ENCODE measurements at places on chromosomes 13 and 19.

DNA sequence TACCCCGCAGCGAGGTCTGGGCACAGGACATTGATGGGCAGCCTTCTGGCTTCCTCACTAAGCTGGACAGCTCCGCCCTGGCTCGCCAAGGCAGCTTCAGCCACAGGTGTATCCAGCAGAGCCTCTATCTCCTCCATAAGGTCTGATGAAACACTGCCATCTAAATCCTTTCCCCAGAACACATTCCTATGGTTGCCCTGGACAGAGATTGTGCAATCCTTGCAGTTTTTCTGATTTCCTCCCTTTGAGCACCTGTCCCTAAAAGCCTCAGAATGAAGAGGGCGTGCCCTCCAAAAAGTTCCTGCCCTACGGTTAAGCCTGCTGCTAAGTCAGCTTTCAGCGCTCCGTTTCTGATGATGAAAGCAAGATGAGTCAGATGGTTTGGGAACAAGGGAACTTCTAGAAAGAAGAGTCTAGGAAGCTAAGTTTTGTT lies 21.0 kb downstream of the CLEC4M start:
- DNase-seq: no peak

GRCh38 chr13:78602561-78603239 lies 652 bp downstream of the POU4F1 start:
- DNase-seq: no peak

- no peak for DNase-seq
Observed at GRCh38 chr13:30763786-30764413, 28.6 kb downstream of the ALOX5AP start.

- DNase-seq: no peak
Observed at GRCh38 chr13:34070544-34071303, 252.8 kb downstream of the RFC3 start.

DNA sequence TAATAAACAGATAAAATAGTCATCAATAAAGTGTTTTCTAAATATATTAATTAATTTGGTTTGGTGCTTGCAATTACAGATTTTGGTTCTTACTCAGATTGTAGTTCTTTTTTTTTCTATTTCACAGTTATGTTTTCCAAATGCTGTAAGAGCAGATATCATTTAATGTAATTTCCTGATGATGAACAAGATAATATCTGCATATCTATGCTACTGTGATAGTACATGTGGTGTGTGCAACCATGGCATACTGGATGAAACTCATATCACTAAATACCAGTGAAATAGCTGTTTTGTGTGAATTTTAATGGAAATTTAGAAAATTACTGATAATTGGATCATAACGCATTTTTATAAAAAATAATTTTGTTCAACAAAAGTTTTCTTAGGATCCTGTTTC lies 88.8 kb upstream of the MAB21L1 start:
- no peak for DNase-seq

DNA sequence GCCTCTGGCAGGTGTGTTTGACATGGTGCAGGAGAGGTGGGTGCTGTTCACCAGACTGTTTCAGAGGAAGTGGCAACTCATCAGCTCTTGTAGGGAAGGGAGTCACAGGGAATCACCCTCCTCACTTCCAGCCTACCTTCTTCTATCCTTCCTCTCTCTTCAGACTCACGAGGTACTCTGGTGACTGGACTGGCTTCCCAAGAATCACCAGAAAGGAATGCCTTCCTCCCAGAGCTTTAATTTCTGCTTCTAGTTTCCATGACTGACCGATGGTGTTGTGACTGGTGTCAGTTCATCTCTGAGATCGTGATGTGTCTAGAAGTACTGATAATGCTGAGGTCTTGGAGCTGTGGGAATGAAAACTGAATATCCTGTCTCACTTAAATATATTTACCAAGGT lies 247.3 kb downstream of the KCTD12 start:
- no peak for DNase-seq

GRCh38 chr13:27188239-27188638 lies 16.6 kb upstream of the USP12 start:
- no peak for DNase-seq

DNA sequence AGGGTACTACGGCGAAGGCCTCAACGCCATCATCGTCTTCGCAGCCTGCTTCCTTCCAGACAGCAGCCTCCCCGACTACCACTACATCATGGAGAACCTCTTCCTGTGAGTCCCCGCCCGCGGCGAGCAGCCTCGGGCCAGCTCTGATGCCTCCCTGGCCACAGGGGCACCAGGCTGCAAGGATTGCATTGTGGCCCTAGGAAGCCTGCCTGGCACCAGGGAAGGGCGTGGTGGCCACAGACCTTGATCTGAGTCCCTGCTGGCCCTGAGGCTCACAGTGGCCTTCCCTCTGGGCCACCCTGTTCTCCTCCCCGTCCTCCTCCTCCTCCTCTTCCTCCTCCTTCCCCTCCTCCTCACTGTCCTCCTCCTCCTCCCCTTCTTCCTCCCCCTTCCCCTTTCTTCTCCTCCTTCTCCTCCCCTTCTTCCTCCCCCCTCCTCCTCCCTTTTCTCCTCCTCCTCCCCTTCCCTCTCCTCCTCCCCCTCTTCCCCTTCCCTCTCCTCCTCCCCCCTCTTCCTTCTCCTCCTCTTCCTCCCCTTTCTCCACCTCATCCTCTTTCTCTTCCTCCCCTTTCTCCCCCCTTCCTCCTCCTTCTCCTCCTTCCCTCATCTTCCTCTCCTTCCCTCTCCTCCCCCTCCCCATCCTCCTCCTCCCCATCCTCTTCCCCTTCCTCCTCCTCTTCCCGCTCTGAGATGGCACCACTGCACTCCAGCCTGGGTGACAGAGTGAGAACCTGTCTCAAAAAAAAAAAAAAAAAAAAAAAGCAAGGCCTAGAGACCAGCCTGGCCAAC lies 24.4 kb upstream of the NMRK2 start:
- no peak for DNase-seq

- no peak for DNase-seq
Observed at GRCh38 chr13:84641491-84641890, 759.2 kb upstream of the SLITRK1 start.

DNA sequence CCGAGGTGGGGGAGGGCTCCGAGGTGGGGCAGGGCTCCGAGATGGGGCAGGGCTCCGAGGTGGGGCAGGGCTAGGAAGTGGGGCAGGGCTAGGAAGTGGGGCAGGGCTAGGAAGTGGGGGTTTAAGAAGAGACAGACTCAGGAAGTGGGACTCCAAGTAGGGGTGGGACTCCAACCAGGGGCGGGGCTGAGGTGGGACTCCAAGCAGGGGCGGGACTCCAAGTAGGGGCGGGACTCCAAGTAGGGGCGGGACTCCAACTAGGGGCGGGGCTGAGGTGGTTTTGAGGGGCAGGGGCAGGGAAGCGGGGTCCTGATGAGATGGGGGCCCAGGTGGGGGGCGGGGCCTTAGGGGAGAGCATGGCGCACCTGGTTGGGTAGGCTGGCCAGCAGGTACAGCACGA lies 13.6 kb downstream of the CFD start:
- no peak for DNase-seq

- DNase-seq: no peak
Observed at GRCh38 chr13:88071371-88071770, 400.2 kb downstream of the SLITRK5 start.

- no peak for DNase-seq
Observed at GRCh38 chr19:41872775-41873647, 4.1 kb upstream of the CD79A start.

GRCh38 chr13:113901231-113901630 lies 37.4 kb upstream of the GAS6 start:
- no peak for DNase-seq

DNA sequence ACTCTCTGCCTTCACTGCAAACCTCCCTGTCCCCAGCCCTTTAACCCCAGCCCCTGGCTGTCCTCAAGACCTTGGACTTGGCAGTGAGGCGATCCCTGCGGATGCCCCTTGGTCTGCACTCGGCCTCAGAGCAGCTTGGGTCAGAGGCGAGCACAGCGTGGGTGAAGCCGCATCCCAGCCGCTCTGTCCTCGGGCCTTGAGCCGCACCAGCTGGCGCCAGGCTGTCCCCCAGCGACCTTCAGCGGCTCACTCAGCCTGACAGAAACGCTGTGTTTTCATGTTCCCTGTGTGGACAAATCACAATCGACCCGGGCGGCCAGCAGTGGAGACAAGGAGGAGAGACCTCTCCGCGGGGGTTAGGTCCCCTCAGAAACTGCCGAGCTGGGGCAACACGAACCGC lies 52.0 kb downstream of the GNG7 start:
- no peak for DNase-seq

DNA sequence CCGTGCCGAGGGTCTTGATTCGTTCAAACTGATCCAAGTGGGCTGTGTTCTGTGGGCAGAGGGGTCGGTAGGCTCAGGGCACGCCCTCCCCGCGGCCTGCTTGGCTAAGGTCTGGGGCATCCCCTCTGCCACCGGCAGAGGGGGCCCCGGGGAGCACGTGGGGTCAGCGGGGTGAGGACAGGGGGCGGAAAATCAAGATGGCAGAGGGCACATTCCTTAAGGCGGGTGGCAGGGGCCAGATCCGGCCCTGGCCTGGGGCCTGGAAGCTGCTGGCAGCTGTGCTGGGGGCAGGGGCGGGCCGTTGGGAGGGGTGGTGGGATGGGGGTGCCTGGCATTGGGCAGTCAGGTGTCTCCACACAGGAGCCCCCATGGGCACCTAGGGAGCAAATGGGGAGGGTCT lies 10.7 kb downstream of the PRKACA start:
- DNase-seq: no peak

GRCh38 chr19:46350758-46351159 lies 3.9 kb downstream of the PPP5C start:
- DNase-seq: no peak

- no peak for DNase-seq
Observed at GRCh38 chr13:23323946-23324709, 109.4 kb downstream of the SACS start.

DNA sequence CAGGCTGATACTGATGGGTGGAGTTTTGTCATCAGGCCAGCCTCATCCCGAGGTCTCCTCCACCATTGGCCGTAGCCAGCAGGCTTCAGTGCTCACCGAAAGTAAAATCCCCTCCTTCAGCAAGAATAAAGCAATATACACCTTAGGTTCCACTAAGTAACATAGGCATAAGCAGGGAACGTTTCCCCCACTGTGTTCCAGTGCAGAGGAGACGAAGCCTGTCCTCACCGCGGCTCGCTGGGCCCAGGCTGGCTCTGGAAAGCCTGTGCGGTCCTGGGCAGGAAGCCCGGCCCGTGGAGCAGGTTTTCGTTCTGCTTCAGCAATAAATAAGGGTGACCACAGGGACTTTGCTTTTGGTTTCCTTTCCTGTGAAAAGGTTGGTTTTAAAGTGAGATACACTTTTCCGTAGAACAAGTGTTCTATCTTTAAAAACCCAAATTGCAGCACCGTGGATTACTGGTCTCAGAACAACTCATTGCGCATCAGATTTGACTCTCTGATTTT lies 16.3 kb upstream of the TEX29 start:
- no peak for DNase-seq

- DNase-seq: no peak
Observed at GRCh38 chr19:49744946-49745381, 18.1 kb downstream of the TSKS start.

- DNase-seq: no peak
Observed at GRCh38 chr13:96575423-96576320, 418.6 kb downstream of the OXGR1 start.

GRCh38 chr19:31810536-31811109 lies 461.4 kb upstream of the TSHZ3 start:
- no peak for DNase-seq

- no peak for DNase-seq
Observed at GRCh38 chr13:42880056-42880605, 98.7 kb downstream of the FAM216B start.

GRCh38 chr13:27961227-27962085 lies 7.7 kb downstream of the CDX2 start:
- DNase-seq: no peak

- no peak for DNase-seq
Observed at GRCh38 chr13:26095338-26095737, 43.5 kb upstream of the SHISA2 start.

GRCh38 chr13:58004751-58005150 lies 373.2 kb downstream of the PCDH17 start:
- DNase-seq: no peak

DNA sequence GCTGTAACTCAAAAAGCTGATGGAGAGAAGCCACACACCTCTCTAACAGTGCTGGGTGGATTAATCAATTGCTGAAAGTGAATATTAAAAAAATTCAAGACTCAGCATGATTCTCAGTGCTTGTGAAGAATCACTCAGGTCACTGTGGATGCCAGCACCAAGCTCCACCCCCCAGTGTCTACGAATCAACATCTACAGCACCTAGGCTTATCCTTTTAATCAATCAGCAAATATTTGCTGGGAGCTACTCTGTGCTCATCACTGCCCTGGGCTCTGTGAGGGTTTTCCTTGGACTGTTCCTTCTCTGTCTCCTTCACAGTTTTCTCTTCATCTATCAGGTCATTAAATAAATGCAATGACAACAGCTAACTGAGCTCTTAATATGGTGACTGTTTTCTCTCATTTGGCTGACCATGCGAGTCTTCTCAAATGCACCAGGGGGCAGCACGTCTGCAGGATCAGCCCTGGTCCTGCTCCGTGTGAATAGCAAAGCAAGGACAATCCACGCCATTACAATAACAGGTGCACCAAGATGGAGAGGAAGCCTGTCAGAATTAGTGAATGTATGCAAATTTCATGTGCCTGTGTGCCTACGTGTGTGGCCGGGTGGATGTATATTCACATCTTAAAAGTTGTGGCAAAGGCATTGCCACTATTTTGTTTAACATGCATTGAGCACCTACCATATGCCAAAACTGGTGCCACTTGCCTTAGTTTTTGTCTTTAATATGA lies 14.6 kb upstream of the C13orf42 start:
- DNase-seq: peak; percentile 5

DNA sequence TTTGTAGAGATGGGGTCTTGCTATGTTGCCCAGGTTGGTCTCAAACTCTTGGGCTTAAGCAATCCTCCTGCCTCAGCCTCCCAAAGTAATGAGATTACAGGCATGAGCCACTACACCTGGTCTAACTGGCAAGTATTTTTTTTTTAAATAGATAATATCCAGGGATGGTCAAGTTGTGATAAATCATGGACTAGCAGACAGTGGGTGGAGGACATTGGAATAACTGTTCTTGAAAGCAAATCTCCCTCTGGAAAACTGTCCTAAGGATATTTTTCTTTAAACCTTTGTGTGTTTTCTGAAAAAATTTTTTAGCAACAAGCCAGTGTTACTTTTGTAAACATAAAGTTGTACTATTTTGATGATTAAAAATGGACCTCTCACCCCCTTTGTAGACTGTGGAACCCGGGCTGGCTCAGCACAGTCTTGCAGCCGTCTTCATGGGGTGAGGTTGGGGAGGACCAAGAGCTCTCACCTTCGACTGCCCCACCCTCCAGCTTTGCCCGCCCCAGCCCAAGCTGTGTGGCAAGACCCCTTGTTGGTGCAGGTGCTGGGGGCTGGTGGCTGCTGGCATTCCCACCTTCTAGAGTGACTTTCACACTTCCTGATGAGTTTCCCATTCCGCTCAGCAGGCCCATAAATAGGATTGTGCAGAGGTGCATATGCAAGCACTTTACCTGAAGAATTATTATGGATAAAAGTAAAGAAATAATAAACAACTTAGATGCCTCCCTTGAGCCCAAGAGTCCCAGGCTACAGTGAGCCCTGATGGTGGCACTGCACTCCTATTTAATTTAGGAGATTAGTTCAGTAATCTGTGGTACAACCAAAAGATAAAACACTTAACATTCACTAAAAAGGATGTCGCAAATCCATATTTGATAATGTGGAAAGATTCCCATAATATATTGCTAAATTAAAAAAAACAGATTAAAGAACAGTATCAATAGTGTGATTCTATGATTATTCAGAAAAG lies 107.3 kb downstream of the GADD45B start:
- no peak for DNase-seq

Measured in HS-5 (cell line).